ENCODE measurements at places on chromosomes 2 and 18.

- no peak for DNase-seq
Observed at GRCh38 chr2:237920673-237921072, 46.1 kb upstream of the UBE2F start.

GRCh38 chr18:70182548-70182947, 22.9 kb downstream of the RTTN start:
- no peak for DNase-seq

- no peak for DNase-seq
Observed at GRCh38 chr2:79327460-79327859, 167.9 kb upstream of the REG3A start.

DNA sequence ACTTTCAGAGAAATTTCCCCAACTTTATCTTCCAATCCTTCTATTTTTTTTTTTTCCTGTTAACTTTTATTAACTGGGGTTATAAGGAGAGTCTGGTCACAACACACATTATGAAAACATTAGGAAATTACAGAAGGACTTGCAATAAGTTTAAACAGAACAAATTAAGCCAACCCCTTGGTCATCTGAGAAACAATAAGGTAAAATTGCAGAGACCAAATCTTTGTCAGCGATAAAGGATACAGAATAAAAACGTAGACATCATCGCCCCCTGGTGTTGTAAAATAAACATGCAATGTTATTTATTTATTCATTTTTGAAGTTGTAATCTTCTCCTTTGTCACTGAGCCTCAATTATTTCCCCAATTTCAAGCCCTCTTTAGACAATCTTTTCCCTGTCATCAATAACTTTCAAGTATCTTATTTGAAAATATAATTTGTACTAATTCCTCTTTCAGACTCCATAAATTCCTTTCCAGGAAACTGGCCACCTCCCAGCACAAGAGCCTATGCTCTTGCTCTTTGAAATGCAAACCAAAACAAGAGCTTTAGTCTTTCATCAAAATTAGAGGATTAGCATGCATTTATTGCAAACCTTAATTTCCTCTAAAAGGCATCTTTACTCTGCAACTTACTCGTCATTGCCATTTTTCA, 19.5 kb downstream of the G6PC2 start:
- no peak for DNase-seq

DNA sequence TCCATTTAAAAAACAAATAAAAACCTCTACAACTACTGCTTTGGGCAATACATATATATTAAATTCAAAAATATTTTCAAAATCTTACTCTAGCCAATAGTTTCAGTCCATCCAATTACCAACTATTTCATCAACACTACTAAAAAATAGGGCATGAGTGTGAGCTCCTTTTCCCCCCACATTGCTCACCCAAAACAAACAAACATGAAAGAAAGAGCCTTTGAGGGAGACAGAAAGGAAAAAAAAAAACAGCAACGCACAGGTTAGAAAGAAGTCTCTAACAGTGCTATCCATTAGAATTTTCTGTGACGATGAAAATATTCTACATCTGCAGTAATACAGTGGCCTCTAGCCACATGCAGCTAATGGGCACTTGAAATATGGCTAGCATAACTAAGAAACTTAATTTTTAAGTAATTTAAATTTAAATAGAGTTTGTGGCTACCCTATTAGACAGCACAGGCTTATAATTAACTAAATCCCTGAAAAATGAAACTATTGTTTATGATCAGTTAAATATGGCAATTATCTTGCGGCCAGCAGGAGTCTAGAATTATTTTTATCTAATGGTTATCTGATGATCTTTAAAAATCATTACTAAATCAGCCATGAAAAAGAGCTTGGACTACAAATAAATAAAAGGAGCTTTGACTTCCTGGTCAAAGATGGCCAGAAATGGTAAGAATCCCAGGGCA, 59.2 kb downstream of the RBMS1 start:
- no peak for DNase-seq

DNA sequence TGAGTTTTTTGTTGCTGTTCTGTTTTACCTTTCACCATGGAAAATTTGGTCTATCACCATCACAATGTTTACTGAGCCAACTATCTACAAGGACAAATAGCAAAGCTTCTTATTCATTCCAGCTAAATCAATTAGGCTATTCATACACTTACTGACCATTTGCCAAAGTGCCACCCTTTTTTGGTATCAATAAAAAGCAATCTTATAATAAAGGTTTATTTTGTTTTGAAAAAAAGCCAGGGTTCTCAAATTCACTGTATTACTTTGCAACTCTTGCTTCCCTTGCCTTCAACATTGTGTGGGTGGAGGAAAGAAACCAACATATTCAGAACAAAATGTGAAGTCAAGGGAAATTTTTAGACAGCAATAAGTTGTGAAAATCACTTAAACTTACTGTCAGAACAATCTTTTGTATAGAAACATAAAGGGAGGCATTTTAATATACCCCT, 15.3 kb downstream of the PELI1 start:
- DNase-seq: no peak

GRCh38 chr18:32607816-32608215, 137.1 kb upstream of the GAREM1 start:
- no peak for DNase-seq

DNA sequence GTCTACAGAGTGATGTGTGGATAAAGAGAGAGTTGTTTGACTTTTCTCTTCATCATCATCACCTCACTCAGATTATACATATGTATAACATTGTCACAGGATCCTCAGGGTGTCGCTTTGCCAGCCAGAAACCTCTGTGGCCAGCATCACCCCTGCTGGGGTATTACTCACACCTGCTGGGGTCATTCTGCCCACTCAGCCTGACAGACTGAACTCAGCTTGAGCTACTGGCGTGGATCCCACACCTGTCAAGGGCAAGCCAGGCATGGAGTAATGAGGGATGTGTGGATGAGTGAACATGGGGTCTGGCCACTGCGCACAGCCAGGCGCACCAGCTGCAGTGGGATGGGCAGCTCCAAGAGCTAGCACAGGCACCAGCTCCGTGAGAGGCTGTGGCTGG, 870.6 kb downstream of the CBLN2 start:
- DNase-seq: no peak

DNA sequence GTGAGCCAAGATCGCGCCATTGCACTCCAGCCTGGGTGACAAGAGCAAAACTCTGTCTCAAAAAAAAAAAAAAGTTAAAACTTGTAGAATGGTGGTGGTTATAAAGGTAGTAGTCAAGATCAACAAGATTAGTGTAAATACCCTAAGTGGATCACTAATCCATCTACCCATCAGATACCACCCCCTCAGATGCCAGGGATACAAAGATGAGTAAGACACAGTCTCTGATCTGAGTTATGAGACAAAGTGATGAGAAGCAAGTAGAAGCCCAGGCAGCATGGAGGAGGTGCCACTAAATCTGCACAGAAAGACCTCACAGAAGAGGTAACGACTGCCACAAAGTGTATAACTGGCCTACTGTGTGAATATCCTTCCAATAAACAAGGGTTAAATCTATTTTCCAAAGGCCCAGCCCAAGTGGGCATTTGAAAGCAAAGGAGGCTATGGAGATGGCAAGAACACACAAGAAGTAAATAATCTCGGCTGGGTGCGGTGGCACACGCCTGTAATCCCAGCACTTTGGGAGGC, 20.2 kb downstream of the NFE2L2 start:
- no peak for DNase-seq

GRCh38 chr18:51933903-51934302, 406.1 kb upstream of the DCC start:
- no peak for DNase-seq

DNA sequence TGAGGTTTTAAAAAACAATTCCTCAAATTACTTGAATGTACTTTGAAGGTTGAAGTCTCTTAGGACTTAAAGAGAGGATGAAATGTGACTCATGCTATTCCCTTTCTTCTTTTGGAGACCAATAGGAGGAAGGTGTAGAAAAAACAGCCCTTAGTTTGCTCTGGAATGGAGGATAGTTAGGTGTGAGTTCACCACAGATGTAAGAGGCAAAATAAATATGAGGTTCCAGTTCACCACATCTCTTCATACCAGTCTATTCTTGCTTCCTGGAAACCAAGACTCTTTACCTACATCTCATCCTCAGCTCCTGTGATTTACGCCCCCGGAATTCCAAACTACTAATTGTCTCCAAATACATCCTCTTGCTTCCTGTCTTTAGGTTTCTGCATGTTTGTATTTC, 77.5 kb upstream of the TTC21B start:
- DNase-seq: no peak

GRCh38 chr2:205089958-205090357, 544.7 kb downstream of the PARD3B start:
- DNase-seq: no peak

GRCh38 chr2:85134896-85135659, 1.9 kb downstream of the TCF7L1 start:
- no peak for DNase-seq

GRCh38 chr2:16691261-16691660, 25.6 kb upstream of the CYRIA start:
- no peak for DNase-seq

- DNase-seq: no peak
Observed at GRCh38 chr2:96788442-96789244, 27.4 kb upstream of the CNNM3 start.

GRCh38 chr2:238160206-238161129, 1.7 kb downstream of the ERFE start:
- DNase-seq: no peak

- no peak for DNase-seq
Observed at GRCh38 chr2:67165523-67165990, 231.6 kb upstream of the ETAA1 start.

DNA sequence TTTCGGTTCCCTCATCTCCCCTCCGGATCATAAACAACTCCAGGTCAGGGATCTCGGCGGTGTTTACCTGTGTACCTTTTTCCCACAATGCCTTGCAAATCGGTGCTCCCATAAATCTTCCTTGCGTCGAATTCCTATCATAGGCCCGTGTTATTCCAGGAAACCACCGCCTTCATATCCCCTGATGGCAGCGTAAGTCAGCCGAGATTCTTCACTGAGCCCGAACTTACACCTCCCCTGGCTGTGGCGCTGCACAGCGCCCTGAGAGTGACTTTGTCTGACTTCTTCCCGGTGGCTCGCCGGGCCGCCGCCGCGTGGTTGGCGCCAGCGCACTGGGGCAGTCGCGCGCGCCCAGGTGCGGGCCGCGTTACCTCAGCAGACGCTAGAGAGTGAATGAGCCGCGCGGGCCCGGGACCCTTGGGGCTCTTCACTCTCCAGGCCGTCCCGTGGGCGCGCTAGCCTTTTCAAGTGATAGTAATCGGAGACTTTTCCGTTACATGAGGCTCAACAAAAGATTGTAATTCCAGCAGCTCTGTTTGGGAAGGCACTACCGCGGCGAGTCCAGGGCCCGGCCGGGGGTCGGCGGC, 101.6 kb downstream of the SPTBN1 start:
- DNase-seq: peak; percentile 53

DNA sequence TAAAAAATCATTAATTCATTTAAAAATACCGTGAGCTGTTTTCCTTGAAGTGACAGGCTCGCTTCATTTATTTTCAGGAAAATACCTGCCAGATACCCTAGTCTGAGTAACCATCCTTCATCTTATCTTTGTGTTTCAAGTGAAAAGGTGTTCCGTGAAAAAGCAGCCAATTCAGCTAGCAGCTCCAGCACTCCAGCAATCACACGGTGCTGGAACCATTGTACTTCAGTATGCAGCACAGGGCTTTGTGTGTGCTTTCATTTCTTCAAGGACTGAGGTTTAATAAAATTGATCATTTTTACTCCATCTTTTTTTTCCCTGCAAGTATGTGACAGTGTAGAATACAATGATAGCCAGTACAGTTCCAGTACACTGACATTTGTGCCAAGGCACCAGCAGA, 39.1 kb upstream of the PGAP1 start:
- DNase-seq: no peak
